Activated CD8-positive, alpha-beta memory T cell treated with anti-CD3 and anti-CD28 coated beads for 4 hours (primary cell): ENCODE measurements at places on chromosomes 2 and 18.

GRCh38 chr18:392928-393573 lies 107.5 kb downstream of the COLEC12 start:
- no peak for DNase-seq

DNA sequence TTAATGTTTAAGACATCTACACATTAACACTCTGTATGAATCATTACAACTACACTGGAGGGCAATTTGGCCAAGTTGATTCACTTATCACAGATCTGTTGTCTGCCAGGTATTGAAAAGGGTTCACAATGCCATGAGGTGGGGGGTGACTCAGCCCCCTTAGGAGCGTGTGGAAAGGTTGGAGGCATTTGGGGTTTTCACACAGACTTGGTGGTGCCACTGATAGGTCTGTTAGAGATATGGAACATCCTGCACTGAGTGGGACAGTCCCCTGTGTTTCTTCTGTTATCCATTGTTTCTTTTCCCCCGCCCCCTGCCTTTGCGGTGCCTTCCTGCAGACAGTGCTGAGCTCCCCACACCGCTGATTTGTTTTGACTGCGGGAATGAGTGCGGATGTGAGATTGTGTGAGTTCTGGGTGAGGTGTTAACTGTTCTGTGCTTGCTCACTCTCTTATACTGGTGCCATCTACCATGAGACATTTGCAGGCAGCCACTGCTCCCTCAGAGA lies 9.3 kb upstream of the TSN start:
- DNase-seq, result no peak

- no peak for DNase-seq
These were observed 9.6 kb downstream of the COL6A3 start for GRCh38 chr2:237404413-237404812.

DNA sequence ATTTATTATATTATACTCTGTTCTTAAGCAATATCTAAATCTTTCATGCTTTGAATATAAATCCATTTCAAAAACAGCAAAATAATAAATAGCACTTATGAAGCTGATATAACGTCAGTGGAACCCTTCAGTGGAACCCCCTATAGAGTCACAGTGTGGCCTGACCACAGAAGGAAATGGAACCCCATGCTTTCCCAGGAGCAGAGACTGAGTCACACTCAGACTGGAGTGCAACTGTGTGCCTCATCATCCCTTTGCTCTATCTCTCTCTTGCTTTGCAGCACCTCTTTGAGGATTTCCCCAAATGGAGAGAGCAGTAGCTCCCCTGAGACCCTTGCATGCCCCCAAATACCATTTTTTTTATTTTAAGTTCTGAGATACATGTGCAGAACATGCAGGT lies 13.1 kb downstream of the NXPH2 start:
- no peak for DNase-seq

- DNase-seq, result no peak
These were observed 62.1 kb downstream of the CTAGE1 start for GRCh38 chr18:22355598-22355997.

DNA sequence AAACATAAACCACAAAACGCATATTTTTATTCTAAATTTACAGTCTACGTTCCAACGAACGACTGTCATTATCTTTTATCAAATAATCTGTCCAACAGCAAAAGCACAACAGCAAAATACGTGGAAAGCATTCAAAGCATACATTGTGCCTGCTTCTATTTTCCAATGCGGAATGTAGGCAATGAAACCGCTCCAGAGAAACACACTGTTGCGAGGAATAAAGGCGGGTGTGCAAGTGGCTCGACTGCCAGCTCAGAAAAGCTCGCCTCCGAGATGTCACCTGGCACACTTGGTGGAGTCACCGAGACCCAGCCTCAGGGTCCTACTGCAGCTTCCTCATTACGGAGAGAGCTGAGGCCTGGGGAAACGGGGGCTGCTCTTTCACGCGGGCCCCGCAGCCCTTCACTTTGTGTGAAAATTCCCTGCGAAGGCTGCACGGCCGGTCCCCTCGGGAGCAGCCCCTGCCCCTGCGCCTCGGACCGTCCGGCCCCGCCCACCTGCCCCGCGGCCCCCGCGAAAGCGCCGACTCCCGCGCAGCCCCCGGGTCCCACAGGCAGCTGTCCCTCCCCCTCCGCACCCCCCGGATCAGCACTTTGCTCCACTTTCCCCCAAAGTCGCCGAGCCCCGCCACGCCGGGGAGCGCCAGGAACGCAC lies 752 bp downstream of the MGAT4A start:
- DNase-seq, result no peak

- DNase-seq, result no peak
These were observed 20.2 kb downstream of the RALBP1 start for GRCh38 chr18:9495465-9495864.

DNA sequence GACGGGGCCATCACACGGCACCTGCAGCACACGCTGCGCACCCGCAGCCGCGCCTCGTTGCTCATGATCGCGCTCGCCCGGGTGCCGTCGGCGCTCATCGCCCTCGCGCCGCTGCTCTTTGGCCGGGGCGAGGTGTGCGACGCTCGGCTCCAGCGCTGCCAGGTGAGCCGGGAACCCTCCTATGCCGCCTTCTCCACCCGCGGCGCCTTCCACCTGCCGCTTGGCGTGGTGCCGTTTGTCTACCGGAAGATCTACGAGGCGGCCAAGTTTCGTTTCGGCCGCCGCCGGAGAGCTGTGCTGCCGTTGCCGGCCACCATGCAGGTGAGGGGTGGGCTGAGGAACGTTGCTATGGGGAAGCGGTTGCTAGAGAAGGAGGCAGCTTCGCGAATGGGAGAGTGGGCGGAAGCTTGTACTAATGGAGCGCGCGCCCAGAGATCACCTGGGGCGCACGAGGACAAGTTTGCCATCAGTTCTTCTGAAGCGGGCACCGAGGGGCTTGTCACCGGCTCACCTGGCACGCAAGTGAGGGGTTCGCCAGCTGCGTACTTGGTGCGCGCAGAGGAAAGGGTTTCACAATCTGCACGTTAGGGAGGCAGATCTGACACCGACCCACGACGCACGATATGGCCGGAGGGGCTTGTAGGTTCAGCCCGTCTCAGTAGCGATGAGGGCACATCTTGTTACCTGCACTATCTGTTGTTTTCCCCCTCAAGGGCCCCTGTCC lies 45.6 kb downstream of the DDX18 start:
- no peak for DNase-seq

- DNase-seq, result no peak
These were observed 114.2 kb downstream of the FHOD3 start for GRCh38 chr18:36411745-36412168.

DNA sequence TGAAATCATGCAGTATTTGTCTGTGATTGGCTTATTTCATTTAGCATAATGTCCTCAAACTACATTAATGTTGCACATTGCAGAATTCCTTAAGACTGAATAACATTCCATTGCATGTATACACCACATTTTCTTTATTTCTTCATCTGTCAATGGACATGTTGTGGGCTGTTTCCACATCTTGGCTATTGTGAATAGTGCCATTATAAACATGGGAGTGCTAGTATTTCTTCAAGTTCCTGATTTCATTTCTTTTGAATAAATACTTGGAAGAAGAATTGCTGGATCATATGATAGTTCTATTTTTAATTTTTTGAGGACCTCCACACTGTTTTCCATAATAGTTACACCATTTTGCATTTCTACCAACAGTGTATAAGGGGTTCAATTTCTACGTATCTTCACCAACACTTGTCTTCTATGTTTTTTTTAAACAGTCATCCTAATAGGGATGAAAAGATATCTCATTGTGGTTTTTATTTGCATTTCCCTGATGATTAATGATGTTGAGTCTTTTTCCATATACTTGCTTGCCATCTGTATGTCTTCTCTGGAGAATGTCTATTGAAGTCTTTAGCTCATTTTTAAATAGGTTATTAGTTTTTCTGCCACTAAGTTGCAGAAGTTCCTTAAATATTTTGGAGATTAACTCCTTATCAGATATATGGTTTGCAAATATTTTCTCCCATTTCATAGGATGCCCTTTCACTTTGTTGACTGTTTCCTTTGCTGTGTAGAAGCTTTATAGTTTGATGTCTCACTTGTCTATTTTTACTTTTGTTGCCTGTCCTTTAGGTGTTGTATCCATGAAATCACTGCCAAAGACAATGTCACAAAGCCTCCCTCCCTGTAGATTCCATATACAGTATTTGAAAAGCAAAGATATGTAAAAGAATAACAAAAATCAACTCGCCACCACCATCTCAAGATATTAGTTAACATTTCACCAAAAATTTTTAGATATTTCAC lies 14.6 kb downstream of the FBXO11 start:
- no peak for DNase-seq

DNA sequence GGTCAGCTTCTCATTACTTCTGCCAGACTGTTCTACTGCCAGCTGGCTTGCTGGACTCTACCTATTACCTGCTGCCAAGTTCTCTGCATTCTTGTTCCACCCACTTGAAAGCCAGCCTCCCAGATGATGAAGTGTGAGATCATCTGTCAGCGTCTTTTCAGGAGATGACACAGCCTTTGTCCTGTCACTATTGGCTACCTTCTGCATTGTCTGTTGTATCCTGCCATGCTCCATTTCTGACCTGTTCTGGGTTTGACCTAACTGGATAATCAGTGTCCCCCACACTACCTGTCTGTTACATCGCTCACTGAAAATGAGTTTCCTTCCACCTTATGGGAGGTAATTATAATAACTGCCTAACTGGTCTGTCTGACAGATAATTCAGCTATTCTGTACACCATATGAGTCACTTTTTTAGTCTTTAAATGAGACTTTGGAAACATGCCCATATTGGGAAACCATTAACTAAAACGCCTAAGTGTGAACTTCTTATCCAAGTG lies 520.6 kb downstream of the METTL4 start:
- DNase-seq, result no peak

GRCh38 chr2:224851811-224852210 lies 135.6 kb upstream of the CCDC195 start:
- DNase-seq, result no peak

DNA sequence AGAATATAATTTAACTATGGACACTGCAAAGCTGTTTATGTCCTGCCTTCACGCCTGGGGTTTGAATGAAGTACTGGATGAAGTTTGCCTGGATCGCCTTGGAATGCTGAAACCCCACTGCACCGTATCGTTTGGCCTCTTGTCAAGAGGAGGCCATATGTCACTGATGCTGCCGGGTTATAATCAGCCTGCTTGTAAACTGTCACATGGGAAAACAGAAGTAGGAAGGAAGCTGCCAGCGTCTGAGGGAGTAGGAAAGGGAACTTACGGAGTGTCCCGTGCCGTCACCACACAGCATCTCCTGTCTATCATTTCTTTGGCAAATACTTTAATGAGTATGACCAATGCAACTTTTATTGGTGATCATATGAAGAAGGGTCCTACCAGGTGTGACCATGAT lies 105.8 kb downstream of the WDR7 start:
- DNase-seq, result no peak

DNA sequence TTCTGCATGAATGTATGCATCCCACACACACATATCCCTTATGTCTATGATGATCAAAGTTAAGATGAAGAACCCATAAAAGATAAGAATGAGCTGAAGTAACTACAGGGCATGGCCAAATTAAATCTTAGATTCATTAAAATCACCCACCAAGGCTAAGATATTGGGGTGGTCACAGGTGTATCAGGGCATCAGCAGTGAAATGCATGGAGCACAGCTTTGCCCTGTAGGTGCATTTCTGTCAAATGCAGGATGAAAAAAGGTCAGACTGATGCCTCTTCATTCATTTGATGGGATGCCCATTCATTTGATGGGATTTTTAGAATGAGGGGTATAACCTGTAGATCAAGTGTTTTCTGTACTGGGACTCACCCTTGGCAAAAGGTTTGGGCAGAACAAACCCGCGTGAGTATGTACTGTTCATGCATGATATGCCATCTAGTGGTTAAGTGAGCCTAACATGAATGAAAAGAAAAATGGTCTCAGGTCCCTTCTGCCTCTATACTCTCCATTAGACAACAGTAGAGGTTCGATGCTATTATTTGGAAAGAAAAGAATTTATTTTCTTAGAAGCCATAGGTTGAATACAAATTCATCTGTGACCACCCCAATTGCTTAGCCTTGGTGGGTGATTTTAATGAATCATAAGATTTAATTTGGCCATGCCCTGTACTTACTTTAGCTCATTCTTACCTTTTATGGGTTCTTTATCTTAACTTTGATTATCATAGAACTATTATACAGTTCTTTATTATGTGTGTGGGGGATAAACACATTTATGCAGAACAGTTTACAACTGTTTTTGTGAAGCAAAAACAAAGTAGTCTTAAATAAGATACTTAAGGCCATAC lies 43.2 kb upstream of the NOSTRIN start:
- DNase-seq, result no peak

DNA sequence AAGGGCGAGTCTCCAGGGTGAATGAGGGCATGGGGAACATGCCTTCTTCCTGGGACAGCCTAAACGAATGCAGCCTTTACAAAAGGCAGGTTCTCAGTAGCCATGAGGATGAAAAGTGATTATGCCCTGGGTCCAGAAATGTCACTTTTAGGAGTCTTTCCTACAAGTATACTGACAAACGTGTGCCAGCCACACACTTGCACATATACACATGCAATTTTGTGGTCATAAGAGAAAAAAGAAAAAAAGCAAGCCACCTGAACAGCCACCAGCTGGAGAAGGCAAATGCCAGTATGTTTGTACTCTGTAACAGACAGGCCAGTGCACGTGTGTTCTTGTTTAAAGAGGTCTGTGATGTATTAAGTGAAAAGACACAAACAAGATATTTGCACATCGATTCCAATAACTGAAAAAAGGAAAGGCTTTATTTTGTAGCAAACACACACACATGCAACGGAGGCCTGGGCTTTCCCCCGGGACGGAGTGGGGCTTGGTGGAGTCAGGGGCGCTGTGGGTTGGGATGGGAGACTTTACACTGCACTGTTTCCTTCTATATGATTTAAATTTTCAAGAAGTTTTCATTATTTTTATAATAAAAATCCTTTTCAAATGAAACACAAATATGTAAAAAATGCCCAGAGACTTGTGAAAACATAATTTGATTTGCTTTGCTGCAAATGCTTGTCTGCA lies 108.4 kb downstream of the FAM210A start:
- DNase-seq, result no peak

DNA sequence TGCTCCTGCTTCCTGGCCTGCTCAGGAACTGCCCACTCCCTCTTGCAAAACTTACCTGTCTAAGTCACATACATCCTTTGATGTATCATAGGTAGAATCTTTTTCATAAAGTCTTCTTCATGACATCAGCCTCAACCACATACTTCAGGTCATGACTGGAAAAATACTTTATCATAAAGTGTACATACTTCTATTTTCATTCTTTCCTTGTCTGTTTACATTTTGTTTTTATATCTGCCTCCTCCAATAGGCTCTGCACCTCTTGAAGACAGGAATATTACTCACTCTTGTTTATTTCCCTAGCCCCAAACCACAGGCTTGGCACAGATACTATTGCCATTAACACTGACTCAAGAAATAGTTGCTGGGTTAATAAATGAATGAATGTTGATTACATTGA lies 43.6 kb upstream of the ZNF804A start:
- no peak for DNase-seq

GRCh38 chr18:30376515-30376914 lies 666.0 kb downstream of the DSC3 start:
- DNase-seq, result no peak

DNA sequence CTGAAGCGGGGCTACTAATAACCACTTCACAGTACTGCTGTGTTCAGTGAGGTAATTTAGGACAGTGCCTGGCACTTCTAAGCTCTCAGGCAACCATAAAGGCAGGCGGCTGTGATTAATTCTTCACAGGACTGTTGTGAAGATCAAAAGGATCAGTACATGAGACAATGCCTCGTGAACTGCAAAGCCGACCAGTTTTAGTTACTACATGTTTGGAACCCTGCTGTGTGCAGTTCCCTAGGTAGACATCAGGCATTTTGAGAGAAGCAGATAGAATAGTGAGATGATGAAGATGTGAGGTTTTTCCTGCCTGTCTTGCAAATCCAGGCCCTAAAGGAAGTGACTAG lies 19.1 kb downstream of the EFHD1 start:
- DNase-seq, result no peak
